NCI-H146 (cell line): ENCODE measurements at places on chromosomes 1 and 21.

DNA sequence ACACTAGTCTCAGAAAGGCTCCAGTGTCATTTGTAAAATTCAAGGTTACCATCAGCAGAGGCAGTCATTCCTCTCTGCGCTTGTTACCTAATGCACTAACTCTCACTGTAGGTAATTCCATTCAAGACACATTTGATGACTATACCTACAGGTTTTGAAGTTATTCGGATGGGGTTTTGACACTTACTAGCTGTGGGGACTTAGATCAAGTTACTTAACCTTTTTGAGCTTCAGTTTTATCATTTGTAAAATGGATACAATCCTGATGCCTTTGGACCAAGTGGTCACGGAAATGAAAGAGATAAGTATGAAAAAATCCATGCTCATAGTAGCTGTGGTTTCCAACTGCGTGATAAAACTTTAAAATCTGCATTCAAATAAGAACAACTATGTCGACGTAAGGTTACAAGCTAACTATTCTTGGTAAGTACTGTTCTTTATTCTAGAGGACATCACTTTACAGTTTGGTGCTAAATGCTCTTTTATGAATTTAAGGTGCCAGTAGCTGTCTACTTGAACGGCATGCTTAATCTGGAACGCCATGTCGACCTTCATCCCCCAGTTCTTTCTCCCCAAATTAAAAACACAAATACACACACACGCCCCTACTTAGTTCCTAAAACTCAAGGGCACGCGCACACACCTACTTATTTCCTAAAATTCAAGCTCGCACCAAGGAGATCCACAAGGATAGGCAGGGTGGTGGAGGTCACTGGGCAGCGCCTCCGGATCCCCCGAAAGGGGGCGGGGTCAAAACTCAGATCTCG lies 550 bp upstream of the NFYC start:
- no peak for DNase-seq

DNA sequence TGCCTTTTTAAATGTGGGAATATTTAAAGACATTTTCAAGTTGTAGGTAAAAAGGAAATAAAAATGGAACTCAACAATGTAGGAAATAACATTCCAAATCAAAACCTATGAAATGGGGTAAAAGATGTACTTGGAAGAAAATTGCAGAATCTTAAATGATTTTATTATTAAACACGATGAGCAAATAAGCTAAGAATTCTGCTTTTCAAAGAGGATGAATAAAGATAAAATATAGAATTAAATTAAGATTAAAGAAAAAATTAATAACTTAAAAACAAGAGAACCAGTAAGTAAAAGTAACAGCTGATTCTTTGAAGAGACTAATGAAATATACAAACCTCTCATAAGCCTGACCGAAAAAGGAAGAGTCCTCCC lies 74.0 kb downstream of the NPHP4 start:
- no peak for DNase-seq

DNA sequence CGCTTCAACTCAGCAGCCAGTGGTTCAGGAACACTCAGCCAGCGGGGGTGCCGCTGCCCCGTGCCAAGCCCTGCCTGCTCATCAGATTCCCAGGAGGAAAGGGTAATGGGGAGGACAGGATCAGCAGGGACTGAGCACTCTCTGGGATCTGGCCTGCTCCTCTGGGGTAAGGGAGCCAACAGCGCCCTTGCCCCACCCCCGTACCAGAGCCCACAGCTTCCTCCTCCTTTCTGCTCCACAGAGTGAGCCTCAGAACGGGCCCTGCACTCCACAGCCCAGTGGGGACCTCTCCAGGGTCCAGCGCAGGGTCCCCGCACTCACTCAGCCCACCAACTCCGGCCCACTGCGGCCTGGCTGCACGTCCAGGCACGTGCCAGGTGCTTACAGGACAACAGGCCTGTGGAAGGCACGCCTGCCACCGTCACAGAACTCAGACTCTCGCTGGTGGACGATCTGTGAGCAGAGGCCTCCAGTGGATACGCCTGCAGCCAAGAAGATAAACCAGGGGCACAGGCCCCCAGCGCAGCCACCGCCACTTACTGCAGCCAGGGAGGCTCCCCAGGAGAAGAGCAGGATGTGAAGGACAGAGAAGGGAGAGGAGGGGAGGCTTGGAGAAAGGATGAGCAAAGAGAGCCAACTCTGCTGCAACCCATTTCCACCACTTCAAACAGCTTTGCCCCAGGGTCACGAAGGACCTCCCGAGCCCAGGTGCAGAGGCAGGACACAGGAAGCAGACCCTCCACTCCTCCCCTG lies 2.1 kb downstream of the MEGF6 start:
- DNase-seq, result no peak

- DNase-seq, result no peak
Observed at GRCh38 chr1:28175955-28176485, 470 bp downstream of the PTAFR start.

GRCh38 chr1:33997127-33998036 lies 133.5 kb downstream of the HMGB4 start:
- DNase-seq, result no peak

GRCh38 chr1:178928041-178928440 lies 57.2 kb upstream of the ANGPTL1 start:
- no peak for DNase-seq

- no peak for DNase-seq
Observed at GRCh38 chr1:111538343-111539025, 35.1 kb upstream of the ADORA3 start.

DNA sequence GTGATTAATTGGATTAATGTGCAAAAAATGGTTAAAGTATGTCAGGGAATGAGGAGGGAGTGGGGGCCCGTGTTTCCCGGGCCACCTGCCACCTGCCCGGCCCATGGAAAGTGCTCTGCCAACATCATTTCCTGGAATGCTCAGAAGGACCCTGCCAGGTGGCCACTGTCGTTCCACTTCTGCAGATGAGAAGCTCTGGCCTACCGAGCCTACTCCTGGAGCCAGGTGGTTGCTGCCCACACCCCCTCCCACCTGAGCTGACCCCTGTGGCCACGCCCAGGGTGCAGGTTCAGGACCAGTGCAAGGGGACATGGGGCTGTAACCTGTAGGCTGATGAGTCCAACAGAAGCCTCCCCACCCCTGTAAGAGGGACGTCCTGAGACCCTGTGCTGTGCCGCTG lies 99.7 kb downstream of the PRDM16 start:
- DNase-seq, result no peak

DNA sequence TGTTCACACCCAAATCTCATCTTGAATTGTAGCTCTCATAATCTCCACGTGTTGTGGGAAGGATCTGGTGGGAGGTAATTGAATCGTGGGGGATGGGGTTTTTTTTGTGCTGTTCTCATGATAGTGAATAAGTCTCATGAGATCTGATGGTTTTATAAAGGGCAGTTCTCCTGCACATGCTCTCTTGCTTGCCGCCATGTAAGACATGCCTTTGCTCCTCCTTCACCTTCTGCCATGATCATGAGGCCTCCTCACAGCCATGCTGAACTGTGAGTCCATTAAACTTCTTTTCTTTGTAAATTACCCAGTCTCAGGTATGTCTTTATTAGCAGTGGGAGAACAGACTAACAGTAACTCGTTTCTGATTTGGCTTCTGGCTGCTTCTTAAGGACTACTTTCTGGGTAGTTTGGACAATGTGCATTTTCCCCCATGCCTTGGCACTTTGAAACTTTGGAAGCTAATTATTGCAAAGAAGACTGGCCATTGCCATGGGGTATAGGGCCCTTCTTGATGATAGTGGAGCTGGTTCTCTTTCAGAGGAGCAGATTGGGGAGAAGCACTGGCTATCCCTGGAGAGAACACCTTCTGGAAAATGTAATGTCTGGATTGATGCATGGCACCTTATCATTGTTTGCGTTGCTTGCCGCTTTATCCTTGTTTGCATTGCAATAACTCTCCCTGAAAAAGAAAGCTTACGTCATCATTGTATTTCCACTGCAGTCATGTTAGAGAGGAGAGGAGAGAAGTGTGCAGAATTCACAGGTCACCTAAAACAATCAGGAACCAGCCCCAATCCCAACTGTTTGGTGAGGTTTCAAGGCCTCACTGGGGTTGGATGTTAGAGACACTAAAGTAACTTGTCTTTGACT lies 5.9 kb downstream of the CNIH3 start:
- peak; percentile 47 for DNase-seq

GRCh38 chr1:55172272-55172671 lies 42.9 kb downstream of the USP24 start:
- no peak for DNase-seq

DNA sequence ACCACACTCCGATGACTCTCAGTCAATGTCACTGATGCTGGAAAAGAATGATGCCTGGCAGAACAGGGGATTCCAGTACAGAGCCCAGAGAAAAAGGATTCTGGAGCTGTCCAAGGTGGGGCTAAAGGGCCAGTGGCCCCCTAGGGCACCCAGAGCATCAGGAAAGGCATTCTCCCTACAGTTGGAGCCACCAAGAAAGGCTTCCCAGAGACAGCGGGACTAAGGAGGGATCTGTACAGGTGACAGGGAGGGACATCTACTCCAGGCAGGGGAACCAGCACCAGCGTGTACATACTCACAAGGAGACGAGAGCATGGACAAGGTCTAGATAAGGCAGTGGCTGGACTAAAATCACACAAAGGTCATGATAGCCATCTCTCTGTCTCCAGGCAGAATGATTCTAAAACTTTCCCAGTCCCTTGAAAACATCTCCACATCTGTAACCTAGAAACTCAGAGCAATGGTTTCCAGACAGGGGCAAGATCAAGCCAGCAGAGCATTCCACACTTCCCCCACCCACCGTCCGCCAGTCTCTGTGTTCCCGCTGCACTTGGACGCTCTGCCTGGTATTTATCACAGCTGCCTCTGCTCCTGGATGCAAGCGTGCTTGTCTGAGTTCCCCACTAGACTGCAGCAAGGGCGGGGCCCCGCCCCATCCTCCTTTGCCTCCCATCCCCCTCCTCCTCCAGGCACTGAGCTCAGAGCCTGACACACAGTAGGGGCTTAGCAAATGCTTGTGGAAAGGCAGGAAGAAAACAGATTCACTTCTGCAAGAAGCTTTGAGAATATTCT lies 111.6 kb upstream of the ZC3H12A start:
- DNase-seq, result no peak
